ENCODE measurements at places on chromosomes 5 and 9.

DNA sequence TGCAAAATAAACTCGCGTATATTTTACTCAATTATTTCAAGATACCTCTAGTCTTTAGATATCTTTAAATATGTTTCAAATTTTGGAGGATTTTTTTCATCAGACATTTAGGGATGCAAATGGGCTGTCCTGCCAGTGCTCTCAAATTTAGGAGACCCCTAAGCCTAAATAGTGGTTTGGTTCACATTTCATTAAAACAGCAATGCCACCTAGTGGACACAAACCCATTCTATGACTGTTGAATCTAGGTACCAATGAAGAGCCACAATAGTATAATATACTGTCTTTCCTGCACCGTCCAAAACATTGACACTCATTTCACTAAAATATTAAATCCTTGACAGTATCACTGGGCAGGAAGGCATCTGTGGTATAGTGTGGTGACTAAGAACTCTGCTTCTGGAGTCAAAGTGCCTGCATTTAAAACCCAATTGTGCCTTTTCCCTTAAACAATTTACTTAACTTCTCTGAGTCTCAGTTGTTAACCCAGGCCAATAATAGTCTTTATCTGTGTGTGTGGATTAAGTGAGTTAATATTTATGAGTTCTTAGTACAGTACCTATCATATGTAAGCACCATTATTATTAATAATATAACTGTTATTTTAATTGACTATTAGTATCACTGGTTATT is 148.0 kb downstream of the RORB start:
- no peak for DNase-seq

GRCh38 chr9:135858491-135859185 is 48.7 kb downstream of the CAMSAP1 start:
- DNase-seq = no peak

DNA sequence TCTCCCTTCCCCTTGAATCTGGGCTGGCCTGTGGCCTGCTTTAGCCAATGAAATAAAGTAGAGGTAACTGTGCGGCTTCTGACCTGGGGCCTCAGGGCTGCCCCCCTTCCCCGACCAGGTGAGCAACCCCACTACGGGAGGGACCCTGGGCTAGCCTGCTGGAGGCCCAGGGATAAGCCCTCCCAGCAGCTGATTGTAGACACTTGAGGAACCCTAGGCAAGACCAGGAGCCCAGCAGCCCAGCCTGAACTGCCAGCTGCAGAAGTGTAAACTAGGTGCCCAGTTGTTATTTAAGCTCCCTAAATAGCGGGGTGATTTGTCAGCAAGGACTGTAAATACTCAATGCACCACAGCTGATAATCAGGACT is 41.3 kb downstream of the RAPGEF1 start:
- no peak for DNase-seq

GRCh38 chr9:68897577-68898145 is 116.3 kb downstream of the PRKACG start:
- no peak for DNase-seq

- no peak for DNase-seq
These were observed 910 bp downstream of the TDRD7 start for GRCh38 chr9:97412626-97413385.

DNA sequence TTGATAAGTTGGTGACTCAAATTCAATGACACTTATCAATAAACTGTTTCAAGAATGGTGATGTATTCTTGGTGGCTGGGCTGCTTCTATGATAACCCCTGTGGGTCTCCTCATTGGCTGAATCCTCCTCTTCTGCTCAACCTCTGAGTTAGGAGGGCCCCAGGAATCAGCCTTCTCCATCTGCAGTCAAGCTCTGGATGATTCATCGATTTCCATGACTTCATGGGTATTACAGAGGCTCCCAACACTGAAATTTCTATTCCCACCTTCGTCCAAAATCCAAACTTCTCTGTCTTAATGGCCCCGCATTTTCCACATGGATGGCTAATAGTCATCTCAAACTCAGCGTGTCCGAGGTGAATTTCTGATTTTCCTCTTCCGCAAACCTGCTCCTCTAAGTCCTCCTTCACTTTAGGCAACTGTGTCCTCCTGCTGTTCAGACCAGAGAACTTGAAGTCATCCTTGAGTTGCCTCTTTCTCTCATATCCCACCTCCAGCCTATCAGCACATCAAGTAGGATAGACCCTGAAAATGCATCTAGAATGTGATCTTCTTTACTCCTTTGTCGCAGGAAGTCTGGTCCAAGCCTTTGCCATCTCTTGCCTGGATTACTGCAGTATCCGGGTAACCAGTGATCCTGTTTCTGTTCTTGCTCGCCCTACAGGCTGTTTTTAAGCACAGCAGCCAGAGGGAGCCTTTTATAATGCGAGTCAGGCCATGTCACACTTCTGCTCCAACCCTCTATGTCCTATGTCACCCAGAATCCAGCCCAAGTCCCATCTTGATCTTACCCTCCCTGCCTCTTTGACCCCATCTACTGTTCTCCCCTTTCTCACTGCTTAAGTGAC is 41.4 kb upstream of the IL7R start:
- no peak for DNase-seq

- DNase-seq = no peak
These were observed 22.3 kb downstream of the NDUFS6 start for GRCh38 chr5:1823381-1824034.

- no peak for DNase-seq
These were observed 217.9 kb downstream of the HSPA4 start for GRCh38 chr5:133269691-133270090.

DNA sequence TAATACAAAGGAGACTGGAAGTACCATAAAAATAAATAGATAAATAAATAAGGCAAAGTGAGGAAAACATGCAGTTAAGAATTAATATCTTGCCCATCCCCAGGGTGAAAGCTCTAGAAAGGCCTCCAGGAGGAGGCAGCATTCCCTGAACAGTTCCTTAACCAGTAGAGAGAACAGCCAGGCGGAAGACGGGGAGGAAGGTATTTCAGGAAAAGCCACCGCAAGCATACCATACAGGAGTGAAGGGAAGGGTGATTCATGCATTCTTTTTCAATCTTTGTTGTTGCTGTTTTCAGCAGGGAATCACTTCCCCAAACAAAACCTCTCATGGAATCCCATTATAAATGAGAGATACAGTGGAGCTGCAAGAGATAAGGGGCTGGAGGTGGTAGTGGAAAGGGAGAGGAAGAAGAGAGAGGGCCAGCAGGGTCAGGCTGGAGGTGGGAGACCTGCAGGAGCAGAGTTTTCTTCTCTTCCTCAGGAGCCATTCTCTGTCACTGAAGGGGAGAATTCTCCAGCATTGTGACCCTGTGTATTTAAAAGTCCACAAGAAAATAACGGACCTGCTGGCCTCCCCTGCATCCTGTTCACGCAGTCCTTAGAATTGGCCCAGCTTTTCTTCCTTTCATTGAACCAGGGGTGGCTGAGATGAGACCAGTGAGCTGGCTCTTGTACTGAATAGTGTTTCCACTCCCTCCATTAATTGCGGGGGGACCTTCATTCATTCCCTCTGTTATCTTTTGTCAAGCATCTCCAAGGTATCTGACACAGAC is 255.9 kb downstream of the FAM114A2 start:
- DNase-seq = no peak
